Kasumi-1 (cell line): ENCODE measurements at places on chromosomes 12 and 14.

DNA sequence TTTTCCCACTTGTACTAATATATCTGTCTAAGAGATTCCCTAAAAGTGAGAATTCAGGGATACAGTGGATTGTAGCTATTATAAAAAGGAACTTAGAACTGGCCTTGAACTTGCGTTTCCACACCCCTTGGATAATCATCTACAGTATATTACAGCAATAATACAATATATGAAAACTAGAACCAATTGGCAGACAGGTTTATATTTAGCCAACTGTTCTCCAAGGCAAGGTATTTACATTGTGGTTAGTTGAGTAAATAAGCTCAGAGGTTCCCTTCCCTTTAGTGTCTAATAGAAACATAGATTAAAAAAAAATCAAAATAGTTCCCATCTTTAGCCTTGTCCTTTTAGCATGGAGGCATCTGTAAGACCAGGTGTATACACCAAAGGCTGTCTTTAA, 42.1 kb downstream of the LIMA1 start:
- no peak for DNase-seq

GRCh38 chr12:51028813-51029150, 2.6 kb upstream of the SLC11A2 start:
- no peak for DNase-seq

- no peak for DNase-seq
These were observed 218.5 kb downstream of the NUAK1 start for GRCh38 chr12:105920161-105920684.

- DNase-seq: no peak
These were observed 26.0 kb downstream of the PELI2 start for GRCh38 chr14:56144176-56144575.

- DNase-seq: no peak
These were observed 74.7 kb downstream of the E2F7 start for GRCh38 chr12:76990716-76991115.

DNA sequence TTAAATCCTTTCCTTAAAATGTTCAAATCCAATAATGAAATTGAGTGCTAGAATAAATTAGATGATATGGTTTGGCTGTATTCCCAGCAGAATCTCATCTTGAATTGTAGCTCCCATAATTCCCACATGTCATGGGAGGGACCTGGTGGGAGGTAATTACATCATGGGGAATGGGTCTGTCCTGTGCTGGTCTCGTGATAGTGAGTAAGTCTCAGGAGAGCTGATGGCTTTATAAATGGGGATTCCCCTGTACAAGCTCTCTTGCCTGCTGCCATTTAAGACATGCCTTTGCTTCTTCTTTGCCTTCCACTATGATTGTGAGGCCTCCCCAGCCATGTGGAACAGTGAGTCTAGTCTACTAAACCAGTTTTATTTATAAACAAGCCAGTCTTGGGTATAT, 508.5 kb downstream of the ETNK1 start:
- DNase-seq: no peak
